Immature natural killer cell (primary cell): ENCODE measurements at places on chromosomes 3 and 15.

GRCh38 chr15:75153565-75154276 is 48.0 kb upstream of the C15orf39 start:
- no peak for DNase-seq

DNA sequence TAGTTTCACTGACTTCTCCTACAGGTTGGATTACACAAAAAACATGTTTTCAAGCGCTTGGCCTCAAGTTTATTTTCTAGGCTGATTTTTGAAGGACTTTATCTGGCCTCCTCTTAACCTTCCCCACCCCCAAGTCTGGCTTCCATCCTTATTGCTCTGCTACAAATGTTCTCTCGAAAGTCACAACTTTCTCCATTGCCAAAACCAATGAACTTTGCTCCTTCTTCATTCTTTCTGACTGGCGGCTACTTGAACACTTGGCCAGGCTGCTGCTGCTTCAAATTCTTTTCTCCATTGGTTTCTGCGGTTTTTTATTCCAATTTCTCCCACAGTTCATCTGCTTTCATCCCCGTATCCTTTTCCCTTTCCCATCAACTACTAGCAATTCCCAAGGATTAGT is 106.6 kb downstream of the TOP2B start:
- DNase-seq, result no peak

- DNase-seq, result no peak
Observed at GRCh38 chr15:26443321-26443720, 329.5 kb downstream of the GABRB3 start.

- DNase-seq, result no peak
Observed at GRCh38 chr3:37237252-37237651, 62.9 kb upstream of the LRRFIP2 start.

DNA sequence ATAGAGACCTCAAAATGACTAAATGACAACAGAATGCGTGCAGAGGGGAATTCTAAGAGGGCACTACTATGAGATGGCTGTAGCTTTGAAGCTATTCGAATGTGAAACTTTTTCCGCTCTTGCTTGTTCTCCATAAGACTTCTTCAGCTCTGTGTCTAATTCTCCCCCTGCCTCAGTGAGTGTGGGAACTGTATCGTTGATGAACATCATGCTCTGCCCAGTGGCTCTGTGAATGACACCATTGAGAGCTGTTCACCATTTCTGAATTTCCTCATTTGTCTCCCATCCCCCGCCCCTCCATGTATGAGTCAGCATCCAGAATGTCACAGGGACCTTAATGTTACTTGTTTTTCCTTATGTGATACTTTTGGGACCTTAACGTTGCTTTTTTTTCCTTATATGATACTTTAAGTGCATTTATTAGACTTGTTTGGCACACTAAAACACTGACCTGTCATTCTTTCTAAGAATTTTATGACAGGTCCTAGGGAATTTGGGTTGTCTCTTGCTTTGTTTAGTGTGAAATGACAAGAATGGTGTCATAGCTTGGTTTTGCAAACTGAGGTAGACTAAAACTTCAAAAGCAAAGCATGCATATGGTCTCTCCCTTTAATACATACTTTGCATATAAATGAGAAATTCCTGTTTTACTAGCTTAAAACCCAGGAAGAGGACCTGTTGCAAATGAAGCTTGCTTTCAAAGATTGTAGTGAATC is 99.6 kb downstream of the FNDC3B start:
- DNase-seq, result no peak

- no peak for DNase-seq
Observed at GRCh38 chr15:29528276-29528675, 258.7 kb upstream of the NSMCE3 start.

DNA sequence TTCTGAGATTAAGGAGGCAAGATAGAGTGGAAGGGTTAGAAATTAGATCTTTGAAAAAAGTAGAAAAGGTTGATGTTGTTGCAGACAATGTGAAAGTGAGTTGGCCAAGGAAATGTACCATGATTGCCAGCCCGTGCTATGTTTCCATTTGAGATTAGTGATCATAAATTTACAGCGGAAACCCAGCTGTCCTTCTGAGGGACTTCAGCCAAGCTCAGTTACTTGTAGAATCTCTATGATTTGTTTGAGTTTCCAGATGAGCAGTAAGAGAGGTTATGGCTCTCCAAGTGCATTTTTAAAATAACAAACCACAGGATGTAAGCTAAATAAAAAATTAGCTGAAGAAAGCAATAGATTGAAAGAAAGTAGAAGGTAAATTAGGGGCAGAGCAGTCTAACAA is 54.2 kb upstream of the RBMS3 start:
- DNase-seq, result no peak

DNA sequence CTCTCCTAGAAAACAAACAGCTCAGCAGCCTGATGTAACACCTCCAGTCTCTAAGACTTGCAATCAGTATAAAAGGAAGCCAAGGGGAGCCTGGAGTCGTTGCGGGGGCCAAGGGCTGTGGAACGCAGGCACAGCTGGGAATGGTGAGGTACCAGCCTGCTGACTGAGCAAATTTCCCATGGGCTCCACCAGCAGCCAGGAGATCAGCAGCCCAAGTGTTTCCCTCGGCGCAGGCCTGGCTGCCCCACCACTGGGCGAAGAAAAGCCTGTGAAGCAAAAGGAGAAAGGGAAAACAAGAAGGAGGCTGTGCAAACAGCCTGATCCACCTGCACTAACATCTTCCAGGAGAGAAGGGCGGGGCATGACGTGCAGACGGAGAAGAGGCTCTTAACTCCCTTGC is 155.3 kb downstream of the SHQ1 start:
- DNase-seq, result no peak

GRCh38 chr3:40170395-40170794 is 139.1 kb upstream of the EIF1B start:
- peak; percentile 39 for DNase-seq

- DNase-seq, result peak; percentile 24
Observed at GRCh38 chr3:11288786-11289637, 16.8 kb downstream of the ATG7 start.

DNA sequence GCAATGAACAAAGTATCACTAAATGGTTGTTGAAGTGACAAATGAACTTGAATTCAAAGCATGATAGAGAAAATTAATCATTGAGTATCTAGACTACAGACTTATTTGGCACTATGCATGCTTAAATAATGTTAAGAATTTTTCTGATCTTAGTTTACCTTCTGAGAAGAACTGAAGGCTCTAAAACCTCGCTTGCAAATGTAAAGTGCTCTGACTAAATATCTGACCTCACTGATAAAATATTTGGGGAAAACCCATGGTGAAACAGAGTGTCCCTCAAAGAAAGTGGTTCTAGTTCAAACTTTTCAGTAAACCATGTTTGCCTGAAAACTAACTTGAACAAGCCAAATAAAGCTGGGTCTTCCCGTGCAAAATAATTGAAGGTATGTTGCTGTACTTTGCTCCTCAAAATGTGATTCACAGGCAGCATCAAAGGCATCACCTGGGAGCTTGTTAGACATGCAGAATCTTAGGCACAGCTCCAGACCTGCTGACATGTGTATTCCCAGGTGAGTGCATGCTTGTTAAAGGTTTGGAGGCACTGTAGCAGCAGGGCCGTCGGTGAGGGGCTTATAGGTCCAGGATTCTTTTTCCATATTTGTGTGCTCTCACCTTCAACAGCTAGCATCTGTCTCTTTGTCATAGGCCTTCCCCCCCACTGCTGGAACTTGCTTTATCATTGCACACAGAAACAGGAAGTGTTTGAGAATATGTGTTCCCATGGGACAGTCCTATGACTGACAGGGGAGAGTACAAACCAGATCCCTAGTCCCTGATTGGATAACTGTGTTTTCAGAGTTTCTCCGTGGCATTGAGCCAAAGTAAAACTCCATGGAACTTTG is 524.2 kb upstream of the LMCD1 start:
- DNase-seq, result no peak
